Testis (tissue), 5 donors: ENCODE measurements at places on chromosomes 11 and 22. TPM values are rescaled to one million over a fixed set of nuclear protein-coding genes. Genes with fewer than 3 reads are reported as not detected.

DNA sequence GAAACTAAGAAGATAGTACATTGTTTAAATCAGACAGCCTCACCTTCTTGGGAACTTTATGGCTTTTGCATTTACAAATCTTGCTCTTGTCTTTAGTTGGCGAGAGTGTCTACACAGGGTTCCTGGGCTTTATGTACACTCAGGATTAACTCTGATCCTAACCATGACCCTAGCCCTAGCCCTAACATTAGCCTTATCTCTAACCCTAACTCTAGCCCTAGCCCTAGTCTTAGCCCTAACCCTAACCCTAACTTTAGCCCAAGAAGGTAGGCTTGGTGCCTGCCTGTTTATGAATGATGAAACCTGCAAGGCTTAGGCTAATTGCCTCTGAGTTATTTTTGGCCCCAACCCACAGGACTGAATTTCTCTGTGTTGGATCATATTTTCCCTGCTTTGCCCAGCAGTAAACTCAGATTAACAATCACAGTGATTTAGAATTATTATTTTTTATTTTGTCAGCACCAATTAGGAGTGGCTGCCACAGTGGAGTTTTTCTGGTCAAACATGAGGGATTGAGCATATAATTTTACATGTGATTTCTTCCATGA lies 44.1 kb upstream of the OR9Q1 start:
- DNase-seq: no peak

- DNase-seq: peak; percentile 80
Observed at GRCh38 chr22:17057959-17058814, 26.6 kb upstream of the IL17RA start.

DNA sequence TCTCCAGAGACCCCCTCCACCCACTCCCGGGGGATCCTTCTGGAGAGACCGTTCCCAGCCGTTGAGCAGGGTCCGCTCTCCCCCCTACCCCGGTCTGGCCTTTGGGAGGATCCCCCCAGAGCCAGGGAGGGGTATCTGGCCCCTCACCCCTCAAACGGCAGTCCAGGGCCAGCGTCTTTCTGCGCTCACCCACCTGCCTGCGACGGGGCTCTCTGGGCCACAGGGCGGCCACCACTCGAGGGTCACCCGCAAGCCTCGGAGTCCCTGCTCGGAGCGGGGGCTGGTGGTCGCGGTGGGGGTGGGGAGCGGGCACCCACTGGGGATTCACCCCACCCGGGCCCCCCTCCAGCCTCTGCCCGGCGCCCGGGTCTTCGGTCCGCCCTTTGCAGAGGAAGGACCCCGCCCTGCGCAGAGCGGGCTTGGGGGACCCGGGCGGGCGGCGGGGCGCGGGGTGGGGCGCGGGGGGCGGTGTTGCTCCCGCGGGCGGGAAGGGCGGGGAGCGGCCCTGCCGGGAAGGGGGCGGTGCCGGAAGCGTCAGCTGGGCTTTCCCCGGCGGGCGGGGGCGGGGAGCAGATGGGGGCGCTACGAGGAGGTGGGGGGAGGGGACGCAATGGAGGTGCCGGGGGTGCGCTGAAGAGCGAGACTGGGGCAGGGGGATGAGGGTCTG lies 16.6 kb downstream of the CRELD2 start:
- DNase-seq: peak; percentile 77

DNA sequence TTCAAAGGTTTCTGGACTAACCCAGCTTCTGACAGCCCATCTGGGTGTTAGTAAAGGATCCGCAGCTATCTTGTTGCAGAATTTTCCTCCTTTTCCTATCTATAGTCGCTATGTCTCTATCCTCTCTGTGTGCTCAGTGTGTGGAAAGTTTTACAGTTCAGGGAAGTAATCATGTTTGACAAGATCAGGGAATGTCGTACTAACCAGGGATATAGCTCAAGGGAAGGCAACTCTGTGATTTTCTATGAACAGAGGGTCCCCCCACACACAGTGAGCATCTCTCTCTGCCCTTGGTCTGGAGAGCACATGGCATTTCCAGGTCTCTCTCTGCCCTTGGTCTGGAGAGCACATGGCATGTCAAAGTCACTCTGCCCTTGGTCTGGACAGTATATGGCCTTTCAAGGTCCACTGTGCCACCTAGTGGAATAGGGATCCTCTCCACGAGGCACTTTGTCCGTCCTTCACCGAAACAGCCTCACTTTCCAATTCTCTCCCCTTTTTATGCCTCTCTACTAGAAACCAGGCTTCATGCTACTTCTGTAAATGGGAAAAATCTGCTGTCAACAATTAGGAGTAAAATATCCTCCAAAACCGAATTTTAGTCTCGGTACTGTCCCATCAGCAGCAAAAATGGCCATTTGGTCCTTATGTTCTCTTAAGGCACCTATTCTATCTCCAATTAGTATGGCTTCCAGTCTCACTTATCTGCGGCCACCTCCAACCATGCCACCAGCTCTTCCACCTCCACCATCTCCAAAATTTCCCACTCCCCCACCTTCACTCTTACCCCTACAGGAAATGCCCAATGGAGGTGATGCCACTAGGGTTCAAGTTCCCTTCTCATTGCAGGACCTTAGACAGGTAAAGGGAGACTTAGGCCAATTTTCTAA lies 88.7 kb downstream of the IGLL5 start:
- DNase-seq: no peak

DNA sequence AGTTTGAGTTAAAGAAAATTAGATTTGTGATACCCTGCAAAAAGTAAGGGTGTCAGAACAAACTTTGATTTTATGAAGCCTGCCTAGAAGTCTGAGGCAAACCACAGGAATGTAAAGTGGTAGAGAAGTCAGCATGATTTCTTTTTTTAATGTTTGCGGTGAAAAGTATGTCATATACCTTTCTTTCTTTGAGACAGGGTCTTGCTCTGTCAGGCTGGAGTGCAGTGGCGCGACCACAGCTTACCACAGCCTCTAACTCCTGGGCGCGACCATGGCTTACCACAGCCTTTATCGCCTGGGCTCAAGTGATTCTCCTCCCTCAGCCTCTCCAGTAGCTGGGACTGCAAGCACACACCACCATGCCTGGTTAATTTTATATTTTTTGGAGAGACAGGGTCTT lies 4.7 kb downstream of the API5 start:
- no peak for DNase-seq

DNA sequence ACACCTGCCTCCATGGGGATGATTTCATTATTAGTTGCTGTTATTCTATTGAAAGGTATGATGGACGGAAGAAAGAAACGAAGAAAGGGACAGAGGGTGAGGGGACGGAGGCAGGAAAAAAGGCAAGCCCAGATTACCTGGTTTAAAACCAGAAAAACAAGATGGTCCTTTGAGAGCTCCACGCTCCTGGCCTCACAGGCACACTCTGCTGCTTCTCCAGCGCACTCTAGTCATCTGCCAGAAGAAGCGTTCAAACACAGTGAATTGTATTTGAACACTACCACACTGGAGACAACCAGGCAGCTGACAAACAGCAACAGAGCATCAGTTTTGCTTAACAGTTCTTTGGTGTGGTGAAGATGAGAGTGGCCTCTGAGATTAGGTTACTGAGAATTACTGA lies 216.9 kb downstream of the CADM1 start:
- DNase-seq: no peak

GRCh38 chr11:72723508-72723907 lies 28.7 kb downstream of the ARAP1 start:
- no peak for DNase-seq

GRCh38 chr22:49413146-49413545 lies 414.5 kb downstream of the BRD1 start:
- no peak for DNase-seq

DNA sequence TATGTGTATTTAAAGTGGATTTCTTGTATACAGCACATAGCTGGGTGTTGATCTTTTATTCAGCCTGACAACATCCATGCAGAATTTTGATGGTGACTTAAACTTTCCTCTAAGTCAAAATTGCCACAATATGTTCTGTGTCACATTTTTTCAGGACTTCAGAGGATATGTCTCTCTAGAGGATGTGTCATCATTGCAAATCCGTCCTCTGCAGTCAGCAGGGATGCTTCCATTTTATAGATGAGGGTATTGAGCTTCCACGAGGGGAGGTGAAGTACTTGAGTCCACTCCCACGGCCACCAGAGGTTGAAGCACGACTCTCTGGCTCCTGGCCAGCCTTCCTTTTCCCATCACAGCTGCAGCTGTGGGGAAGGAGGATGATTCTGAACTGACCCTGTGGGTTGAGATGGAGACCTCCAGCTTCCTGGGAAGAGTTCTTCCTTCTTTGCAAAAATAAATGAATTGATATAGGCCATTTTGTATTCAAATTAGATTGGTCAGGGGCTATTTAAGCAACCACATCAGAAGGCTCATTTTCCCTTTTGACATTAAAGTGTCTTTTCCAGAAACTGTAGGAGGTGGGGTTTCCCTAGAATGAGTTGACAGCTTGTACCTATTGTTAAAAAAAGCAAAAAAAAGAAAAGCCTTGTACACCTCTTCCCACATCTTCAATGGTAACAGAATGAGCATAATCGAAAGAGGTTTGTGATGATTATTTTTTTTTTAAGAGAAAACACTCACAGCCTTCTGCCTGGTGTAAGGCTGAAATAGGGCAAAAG lies 55.2 kb upstream of the MYEOV start:
- no peak for DNase-seq

DNA sequence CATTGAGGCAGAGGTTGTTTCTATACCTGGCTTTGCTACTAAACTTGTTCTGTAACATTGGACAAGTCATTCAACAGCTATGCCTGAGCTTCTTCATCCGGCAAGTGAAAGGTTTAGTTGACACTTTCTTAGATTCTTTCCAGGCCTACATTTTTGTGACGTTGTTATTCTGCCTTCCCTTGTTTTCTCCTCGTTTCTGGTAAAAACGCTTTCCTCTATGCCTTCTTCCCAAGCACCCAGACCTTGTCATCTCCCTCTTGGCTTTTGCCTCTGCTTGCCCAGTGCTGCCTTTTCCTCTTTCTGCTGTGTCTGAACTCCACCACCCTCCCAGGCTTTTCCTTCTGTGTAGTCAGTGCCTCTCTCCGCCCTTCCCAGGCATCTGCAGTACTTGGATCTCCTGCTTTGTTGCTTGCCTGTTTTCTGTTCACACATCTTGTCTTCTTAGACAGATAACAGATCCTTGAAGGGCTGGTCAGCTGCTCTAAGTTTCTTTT lies 1.4 kb upstream of the AMOTL1 start:
- DNase-seq: no peak

- no peak for DNase-seq
Observed at GRCh38 chr11:118641397-118642019, 34.1 kb downstream of the PHLDB1 start.

- DNase-seq: no peak
Observed at GRCh38 chr11:128822130-128822529, 45.0 kb downstream of the KCNJ1 start.

DNA sequence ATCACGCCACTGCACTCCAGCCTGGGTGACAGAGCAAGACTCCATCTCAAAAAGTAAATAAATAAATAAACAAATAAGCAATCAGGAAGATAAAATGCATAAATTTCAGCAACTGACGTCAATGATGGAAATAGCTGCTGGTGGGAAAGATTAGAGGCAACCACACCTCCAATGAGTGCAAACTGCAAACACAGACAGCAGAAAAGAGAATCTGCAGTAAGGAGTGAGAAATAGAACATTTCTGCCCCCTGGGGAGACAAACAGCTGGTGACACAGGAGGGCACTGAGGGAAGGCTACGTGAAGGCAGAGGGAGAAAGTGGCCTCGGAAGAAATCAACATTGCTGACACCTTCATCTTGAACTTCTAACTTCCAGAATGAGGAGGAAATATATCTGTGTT lies 6.5 kb downstream of the PI4KA start:
- no peak for DNase-seq

DNA sequence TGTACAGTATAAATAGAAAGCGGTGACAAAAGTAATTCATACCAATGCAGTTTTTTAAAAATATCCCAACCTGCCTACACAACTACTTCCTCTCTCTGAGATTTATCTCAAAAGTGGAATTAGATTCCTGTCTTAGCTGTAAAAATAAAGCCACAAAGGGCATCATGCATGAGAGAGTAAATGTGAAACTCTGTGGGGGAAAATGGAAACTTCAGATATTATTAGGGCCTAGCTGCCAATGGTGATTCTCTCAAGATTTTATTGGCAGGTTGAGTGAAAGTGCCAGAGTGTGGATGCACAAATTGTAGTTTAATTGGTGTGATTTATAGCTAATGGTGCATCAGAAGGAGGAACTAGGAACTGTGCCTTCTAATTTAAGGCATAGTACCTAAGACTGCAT lies 356.9 kb upstream of the CCDC90B start:
- DNase-seq: no peak

GRCh38 chr11:35516403-35516802 lies 9.0 kb downstream of the PAMR1 start:
- DNase-seq: no peak

GRCh38 chr11:83881428-83881827 lies 595.3 kb upstream of the CCDC90B start:
- DNase-seq: no peak

- no peak for DNase-seq
Observed at GRCh38 chr11:70307176-70307575, 36.7 kb downstream of the PPFIA1 start.

DNA sequence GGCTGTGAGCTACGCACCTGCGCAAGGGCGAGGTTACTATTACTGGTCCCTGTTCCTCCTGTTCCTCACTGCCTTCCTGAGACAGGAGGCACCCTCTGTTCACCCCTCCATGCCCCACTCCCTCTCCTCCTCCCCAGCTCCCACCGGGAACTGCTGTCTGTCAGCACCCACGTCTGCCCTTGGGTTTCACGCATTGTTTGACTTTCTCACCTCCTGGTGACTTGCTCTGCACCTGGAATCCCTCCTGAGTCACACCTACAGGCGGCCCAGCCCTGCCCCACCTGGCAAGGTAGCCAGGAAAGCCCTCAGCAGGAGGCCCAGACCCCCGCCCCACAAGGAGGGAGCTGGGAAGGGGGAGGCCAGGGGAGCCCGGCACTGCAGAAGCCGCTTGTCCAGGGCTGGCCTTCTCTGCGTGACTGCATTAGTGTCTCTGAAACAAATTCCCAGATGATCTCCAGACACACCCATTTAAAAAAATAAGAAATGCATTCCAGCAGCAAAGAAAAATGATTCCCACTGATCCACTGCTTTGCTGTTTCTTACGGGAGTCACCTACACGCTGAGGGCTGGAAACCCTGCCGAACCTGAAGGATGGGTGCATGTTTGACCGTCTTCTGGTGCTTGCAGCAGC lies 86.4 kb downstream of the CELSR1 start:
- no peak for DNase-seq

DNA sequence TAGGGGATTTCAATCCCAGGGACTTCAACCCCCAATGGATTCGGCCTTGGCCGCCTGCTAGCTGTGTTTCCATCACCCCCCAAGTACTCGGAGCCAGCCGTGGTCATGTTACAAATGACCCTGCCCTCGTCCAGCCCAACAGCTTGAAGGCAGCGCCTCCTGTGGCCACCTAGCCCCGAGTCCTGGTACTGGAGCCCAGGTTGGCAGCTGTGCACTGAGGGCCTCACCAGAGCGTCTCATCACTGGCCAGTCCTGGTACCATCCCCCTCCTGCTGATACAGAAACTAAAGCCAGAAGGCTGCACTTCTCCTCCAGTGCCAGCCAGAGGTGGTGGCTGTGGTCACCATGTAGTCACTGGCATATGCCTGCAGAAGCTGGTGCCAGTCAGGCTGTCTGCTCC lies 44.9 kb upstream of the FADD start:
- no peak for DNase-seq

Gene APOA1
- 2,741 TPM for total RNA-seq

Gene MRGPRF
- 10.0 TPM for total RNA-seq

Gene MYOD1
- total RNA-seq: 1.6 TPM

Gene RBFOX2
- 63.9 TPM for total RNA-seq

Gene OR6T1
- total RNA-seq: not detected

Gene DEPDC7
- total RNA-seq: 14.9 TPM

Gene OR2AG2
- 1.8 TPM for total RNA-seq

Gene CHRM1
- 0.39 TPM for total RNA-seq

Gene OOSP4B
- 0.43 TPM for total RNA-seq

Gene OMP
- 1.7 TPM for total RNA-seq

Gene SCO2
- 4.1 TPM for total RNA-seq

Gene TSPAN32
- total RNA-seq: 1.0 TPM

Gene OR2D2
- 2.8 TPM for total RNA-seq
